GM10248 (cell line): ENCODE measurements at places on chromosomes 13 and 19.

DNA sequence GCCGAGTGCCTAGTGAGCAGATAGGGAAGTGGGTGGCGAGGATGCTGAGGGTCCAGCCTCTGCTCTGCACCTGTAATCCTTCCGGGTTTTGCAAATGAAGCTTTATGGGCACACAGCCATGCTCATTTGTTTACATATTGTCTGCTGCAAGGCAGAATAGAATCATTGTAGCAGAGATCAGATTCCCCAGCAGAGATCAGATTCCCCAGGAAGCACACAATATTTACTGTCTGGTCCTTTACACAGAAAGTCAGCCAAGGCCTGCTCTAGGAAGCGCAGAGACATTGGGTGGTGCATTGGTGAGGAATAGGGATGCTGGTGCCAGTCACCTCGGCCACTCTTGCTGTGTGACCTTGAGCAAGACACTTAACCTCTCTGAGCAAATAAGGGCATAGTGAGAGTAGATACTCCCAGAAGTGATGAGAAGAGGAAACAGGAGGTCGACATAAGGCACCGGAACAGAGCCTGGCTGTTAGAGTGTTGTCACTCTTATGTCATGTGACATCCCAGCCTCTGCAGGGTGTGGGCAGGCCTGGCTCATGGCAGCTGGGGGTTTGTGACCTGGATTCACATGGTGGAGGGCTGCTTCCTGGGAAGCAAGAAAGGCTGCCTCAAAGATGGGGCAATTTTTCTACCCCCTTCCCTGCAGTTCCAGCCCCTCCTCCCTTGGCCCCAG is 25.6 kb downstream of the CARM1 start:
- DNase-seq, result no peak

- no peak for DNase-seq
Measured at GRCh38 chr19:55679343-55680257, 4.6 kb downstream of the EPN1 start.

GRCh38 chr13:41059456-41060081 is 1.7 kb upstream of the WBP4 start:
- no peak for DNase-seq

DNA sequence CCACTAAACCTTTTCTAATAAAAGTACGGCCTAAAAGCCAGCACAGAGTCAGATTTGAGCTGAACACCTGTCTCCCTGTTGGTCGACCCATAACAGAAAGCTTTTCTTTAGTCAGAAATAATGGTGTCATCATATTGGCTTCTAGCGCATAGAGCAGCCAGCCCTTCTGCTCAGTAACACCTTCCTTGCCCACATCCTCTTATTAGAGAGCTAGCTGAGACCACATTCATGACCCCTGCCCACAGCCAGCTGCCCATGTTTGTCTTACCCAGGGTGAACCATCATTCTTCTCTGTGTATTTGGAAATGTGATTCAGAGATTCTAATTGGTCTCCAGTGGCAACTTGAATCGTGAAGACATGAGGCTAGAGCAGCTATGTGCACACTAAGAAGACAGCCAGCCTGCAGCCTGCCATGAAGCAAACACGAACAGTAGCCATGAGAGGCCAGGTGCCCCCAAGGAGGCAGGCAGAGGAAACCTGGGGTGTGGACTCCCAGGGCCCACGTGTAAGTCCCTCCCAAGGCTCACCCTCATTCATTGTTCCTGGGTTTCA is 82.3 kb upstream of the PDCD5 start:
- DNase-seq, result no peak
